ENCODE measurements at places on chromosomes 5 and 9.

DNA sequence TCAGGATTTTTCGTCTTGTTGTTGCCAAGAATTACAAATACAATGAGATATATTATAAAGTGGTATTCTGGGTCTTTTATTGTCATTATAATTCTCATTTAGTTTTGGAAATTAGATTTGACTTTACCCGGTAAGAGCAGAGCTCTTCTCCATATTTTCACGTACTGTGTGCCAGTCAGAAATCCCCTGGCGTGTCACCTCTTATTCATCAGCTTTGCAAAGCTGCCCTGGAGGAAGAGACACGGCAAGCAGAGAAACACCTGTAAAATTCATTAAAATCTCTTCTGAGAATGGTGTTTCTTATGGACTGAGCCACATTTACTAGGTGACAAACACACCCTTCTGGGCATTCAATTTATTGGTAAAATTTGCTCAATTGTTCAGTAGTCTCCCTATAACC is 440.4 kb downstream of the HINT1 start:
- no peak for DNase-seq

- no peak for DNase-seq
Observed at GRCh38 chr5:3595006-3595961, at the start of gene IRX1. TSS of gene IRX1 (plus strand) at chr5:3595832. CDS start at chr5:3596106, 274 bp downstream.

DNA sequence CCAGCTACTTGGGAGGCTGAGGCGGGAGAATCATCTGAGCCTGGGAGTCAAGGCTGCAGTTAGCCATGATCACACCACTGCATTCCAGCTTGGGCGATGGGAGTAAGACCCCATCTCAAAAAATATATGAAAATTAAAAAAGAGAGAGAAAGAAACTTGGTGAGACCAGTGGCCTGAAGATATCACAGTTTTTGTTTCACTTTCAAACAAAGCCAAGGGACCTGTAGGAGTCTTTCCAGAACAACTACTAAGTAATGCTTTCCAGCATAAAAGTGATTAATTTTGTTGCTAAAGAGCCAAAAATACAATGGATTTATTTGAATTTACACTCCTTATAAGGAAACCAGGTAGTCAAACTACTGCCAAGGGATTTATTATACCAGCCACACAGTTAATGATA is 23.5 kb downstream of the GKAP1 start:
- DNase-seq = no peak

DNA sequence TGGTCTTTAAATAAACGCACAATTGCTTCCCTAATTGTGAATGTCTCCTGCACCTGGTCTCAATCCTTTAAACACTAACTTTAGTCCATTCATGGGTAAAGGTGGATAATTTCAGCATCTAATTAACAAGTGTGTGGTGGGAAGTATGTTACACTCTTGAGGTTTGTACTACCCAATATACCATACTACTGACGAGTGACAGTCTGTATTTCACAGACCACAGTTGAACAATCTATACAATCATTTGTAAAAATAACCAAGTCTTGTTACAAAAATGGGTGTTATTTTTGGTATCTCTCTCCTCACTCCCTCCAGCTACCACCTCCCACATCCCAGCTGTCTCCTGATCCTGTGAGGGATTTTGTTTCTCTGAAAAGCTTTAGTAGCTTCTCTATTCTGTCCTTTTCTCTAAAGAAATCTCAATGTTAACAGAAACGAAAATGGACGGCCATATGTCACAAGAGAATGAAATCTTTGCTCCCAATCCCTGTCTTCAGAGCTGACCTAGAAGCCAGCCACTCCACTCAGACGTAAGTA is 62.3 kb upstream of the ZNF366 start:
- no peak for DNase-seq

DNA sequence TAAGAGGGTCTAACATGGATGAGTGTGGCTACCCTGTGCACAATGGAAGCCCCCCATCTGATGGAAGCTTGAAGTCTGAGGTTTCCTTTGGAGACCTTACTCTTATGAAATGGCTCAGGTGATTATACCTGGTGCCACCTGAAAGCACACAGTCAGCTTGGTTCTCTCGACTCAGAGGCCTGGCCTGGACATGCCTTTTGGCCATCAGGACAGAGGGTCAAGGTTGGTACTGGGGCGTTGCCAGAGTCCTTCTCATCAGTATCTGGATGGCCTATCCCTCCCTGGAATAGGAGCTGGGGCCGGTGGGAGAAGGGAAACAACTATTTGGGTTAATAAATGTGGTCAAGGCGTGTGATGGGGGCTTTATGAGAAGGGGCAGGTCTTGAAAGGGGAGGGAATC is 48.9 kb downstream of the COL27A1 start:
- no peak for DNase-seq

- no peak for DNase-seq
Observed at GRCh38 chr9:86459191-86459590, 105.0 kb upstream of the TUT7 start.

DNA sequence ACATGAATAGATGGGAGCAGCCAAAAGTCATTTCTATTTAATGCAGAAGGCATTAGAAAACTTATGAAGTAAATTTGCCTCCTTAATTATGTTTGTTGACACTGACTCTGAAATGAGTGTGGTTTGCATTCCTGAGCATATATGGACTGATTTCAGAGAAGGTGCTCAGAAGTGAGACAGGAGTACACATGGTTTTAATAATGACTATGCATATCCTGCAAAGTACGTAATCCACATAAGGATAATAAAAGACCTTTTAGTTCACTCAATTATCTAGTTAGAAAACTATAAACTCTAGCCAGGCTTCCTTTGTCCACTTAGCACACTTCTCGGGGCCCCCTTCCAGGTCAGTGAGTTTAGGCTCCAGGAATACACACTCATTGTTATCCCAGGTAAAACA is 75.7 kb upstream of the SNX2 start:
- no peak for DNase-seq

GRCh38 chr9:86093788-86094555 is 5.4 kb downstream of the GOLM1 start:
- DNase-seq = no peak

DNA sequence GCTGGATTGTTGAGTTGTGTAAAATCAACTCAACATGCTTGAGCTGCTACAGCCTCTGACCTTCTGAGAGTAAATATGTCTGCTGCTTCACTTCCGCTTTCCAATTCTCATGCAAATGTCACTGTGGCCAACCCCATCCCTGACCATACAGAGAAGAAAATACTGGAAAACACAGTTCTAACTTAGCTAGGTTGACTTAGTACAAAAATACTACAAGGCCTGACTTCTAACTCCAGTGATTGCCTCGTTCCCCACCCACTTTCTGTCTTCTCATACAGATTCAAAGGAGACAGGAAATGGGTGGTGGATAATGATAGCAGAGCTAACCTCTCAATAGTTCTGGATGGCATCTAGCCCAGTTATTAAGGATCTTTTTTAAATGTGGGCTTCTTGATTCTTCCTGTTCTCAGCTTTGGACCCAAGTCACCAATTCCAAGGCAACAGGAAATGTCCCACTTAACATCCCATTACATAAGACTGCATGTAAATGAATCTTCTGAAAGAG is 226.6 kb upstream of the SLC24A2 start:
- no peak for DNase-seq

- DNase-seq = no peak
Observed at GRCh38 chr9:127485995-127486394, 34.7 kb downstream of the LRSAM1 start.

GRCh38 chr9:93644397-93645088 is 68.2 kb downstream of the PHF2 start:
- no peak for DNase-seq

DNA sequence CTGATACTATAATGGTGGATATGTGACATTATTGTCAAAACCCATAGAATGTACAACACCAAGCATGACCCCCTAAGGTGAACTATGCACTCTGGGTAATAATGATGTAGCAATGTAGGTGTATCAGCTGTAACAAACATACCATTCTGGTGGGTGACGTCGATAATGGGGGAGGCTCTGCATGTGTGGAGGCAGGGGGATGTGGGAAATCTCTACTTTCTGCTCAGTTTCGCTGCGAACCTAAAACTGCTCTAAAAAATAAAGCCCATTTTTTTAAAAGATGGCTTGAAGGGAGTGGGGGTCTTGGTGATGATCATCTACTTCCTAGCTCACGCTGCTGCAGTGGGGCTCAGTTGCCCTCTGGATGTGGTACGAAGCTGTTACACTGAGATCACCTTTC is 51.1 kb downstream of the RASGEF1C start:
- no peak for DNase-seq

DNA sequence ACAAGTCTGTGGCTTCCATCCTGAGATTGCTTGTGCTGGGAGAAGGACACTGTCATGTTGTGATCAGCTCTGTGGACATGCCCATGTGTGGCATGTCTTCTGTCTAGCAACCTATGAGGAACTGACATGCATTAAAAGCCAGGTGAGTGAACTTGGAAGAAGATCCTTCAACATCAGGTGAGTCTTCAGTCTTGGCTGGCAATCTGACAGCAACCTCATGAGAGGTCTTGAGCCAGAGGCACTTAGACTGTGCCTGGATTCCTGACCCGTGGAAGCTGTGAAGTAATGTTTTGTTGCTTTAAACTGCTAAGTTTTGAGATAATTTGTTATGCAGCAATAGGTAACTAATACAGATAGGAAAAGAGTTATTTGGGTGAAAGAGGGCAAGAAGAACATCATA is 6.8 kb upstream of the TCERG1 start:
- no peak for DNase-seq

Data from stimulated activated CD4-positive, alpha-beta T cell treated with anti-CD3 and anti-CD28 coated beads, Interleukin-4, amount 100 ng/mL, for 4 hours (primary cell).